ENCODE measurements at places on chromosomes 12 and 14.

DNA sequence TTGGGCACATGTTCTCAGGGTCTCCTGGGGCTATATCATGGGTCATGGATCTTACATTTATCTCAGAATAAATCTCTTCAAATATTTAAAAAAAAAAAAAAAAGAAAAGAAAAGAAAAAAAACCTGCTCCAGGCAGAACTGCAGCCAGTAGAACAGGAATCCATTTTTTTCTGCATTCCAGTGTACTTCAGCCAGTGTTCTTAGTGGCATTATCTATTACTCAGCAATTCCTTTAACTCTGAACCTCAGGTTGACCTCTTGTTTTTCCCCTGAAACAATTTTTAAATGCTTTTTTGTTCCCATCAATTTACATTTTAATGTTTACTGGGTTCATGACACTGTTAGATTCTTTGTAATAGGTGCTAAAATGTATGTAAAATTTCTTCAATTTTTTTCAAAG is 66.7 kb upstream of the STXBP6 start:
- no peak for DNase-seq

GRCh38 chr12:42590330-42590934 is 886 bp upstream of the PRICKLE1 start:
- peak; percentile 11 for DNase-seq

DNA sequence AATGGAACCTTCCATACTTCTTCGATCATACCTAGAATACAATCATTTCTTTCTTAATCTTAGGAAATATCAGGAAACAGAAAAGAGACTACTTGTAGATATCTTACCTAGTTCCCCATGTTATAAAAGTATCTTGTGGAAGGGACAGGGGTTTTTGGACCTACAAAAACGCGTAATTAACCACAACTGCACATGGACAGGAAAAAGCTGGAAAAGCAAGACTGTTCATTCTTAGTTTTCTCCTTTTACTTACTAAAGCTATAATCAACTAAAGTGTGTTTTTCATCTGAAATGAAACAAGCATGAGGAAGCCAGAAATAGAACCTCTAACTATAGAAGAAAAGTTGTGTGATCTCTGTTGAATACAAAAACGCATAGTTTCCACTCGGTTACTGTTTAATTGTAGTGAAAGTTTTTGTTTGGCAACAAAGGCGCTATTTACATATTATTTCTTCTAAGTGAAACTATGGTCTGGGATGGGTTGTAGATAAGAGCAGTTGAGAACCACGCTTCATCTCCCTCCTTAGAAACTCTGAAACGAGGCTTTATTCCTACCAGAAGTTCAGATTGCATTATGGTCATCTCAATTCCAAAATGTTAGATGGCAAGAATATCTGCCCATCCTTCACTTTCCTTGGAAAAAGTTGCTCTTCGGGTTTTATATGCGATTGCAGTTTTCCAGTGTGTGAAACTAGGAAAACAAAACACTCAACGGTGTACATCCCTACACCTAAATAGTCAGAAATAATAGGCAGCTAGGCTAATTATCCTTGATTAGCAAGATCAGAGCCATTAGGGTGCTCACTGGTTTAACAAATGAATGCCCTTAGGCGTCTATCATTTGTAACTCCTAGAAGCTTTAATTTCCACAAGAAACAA is 1.1 kb downstream of the BCAT1 start:
- no peak for DNase-seq

GRCh38 chr12:12442548-12443071 is 85.7 kb downstream of the BORCS5 start:
- no peak for DNase-seq

- DNase-seq = no peak
Observed at GRCh38 chr12:3632754-3633153, 120.2 kb downstream of the CRACR2A start.

GRCh38 chr12:122983789-122984515 is 3.5 kb downstream of the ARL6IP4 start:
- no peak for DNase-seq

GRCh38 chr14:75069121-75069810 is at the start of gene ZC2HC1C:
Gene ZC2HC1C, plus strand, starts transcription at chr14:75069641. Its CDS starts 933 bp downstream, at chr14:75070574.
- peak; percentile 86 for DNase-seq

DNA sequence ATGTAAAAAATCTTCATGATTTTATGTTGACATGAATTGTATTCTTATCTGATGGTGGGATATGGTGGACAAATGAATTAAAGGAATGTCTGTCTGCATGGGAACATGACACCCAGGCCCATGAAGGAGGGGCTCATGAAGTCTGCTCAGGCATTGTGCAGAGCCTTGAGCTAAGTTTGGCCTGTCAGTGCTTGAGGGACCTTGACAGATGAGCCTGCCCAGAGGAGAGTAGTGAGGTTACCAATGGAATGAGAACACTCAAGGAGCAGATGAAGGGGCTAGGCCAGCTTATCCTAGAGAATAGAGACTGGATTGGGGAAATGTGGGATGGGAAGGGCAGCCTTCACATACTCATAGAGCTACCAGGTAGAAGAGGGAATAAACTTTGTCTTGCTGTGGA is 68.8 kb downstream of the TMX1 start:
- no peak for DNase-seq

- no peak for DNase-seq
Observed at GRCh38 chr12:128968668-128969067, 115.4 kb downstream of the GLT1D1 start.

- no peak for DNase-seq
Observed at GRCh38 chr14:29035134-29035533, 268.5 kb downstream of the FOXG1 start.

DNA sequence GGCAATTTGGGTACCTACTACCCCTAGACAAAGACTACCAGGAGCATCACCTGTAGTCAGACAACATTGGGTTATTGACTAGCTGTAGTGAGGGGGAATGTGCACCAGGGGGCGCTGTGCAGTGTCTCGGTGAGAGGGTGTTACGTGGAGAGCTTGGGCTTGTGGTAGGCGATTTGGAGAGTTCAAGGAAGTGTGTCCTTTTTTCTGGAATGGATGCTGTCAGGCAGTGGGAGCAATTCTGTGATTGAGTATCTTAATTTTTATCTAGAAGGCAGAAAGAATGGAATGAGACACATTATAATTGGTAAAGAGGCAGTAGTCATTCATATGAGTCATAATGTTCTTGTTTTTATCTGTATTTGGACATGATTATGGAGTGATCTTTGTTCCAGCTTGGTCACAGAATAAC is 187.7 kb downstream of the GALC start:
- peak; percentile 60 for DNase-seq

DNA sequence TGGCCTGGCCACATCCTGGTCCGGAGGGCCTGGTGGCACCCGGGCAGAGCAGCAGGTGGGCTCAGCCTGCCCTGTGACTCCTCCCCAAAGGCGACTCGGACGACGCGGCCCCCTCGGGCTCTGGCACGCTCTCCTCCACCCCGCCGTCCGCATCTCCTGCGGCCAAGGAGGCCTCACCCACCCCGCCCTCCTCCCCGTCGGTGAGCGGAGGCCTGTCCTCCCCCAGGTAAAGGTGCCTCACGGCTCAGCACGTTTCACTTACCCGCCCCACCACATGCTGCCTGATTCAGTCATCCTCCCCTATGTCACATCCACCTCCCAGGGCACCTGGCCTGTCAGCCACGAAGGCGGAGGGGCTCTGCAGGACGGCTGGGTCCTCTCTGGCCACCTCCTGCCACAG is 6.8 kb upstream of the TEX22 start:
- DNase-seq = no peak

DNA sequence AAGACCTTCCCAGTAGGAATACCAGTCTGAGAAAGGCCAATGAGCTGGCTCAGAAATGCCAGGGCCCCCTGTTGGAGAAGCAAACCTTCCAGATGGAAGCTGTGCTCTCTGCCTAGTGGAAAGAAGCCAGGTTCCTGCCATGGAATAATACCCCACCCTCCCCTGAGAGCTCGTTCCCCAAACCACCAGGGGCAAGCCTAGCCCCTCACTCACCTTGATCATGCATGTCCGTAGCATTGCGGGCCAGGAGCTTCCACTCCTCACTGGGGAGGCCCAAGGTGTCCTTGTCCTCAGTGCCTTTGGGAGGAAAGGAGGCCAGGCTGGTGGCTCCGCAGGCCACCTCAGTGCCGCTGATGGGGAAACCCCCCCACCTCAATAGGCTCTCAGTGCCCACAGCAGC is 20.1 kb downstream of the AHSA1 start:
- DNase-seq = no peak

DNA sequence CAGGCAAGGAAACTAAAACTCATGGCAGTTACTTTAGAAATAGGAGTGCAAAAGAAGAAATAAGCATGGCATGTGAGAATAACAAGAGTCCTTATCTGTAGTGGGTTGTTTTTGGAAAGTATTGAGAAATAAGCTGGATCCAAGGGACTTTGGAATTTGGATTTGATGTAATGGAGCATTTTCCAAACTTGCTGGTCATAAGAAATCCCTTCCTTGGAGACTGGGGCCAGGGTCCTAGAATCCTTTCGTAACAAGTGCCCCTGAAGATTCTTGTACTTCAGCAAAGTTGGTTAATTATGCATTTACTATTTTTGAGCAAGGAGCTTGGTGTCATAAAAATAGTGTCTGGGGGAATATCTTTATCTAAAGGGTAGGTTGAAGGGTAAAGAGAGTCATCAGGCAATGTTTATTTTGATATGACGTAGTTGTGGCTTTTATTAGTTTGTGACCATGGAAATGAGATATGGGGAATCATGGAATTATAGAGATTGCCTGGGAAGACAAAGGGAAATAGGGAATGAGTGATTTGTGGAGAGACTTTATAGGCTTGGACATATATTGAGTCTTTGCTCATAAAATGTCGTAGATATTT is 53.9 kb downstream of the WNK1 start:
- no peak for DNase-seq

GRCh38 chr14:85003805-85004204 is 526.1 kb upstream of the FLRT2 start:
- no peak for DNase-seq

GRCh38 chr12:70645494-70646317 is 8.5 kb upstream of the PTPRB start:
- no peak for DNase-seq

- DNase-seq = no peak
Observed at GRCh38 chr14:77911356-77911755, 111.4 kb downstream of the ADCK1 start.

DNA sequence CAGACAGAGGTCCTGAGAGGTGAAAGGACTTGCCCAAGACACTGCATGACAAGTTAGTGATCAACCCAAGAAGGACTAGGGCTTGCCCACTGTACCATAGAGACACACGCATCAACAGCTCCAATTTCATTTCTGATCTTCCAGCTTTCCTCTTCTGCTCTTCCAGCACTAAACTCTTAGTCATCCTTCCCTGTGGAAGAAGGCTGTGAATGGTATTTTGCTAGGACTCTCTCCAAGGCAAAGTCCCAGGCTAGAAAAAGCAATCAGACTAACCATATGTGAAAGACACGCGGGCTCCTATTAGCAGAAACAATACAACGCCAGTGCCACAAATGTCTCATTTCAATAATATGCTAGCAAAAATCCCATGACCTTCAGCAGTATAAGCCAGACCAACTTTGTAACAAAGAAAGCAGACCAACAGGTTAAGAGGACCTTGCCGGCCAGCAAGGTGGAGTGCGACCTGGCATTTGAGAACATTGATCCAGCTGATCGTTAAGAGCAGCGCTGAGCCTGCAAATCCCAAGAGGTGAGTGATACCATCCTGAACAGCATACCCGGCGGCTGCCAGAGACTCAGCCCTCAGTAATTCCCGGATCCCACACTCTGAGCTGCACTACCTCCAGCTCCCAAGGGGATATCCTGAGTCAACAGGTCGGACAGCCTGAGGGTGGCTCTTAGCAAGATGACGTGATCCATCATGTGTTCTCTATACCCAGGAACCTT is 132.5 kb downstream of the FOXN3 start:
- no peak for DNase-seq

DNA sequence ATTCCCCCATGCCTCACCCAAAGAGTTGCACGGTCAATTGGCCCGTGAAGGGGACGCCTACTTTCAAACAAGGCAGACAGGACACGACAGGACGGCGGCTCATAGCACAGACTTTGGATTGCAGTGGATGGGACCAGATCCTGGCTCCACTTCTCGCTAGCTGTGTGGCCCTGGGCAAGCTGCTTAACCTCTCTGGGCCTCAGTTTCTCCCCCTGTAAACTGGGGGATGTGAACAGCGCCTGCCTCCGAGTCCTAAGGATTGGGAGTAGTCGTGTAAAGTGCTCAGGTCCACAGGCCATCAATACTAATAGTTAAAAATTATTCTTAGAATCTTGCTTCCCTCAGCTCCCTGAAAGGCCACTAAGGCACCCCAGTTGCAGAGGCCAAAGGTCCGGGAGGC is 13.1 kb downstream of the RHOF start:
- no peak for DNase-seq

DNA sequence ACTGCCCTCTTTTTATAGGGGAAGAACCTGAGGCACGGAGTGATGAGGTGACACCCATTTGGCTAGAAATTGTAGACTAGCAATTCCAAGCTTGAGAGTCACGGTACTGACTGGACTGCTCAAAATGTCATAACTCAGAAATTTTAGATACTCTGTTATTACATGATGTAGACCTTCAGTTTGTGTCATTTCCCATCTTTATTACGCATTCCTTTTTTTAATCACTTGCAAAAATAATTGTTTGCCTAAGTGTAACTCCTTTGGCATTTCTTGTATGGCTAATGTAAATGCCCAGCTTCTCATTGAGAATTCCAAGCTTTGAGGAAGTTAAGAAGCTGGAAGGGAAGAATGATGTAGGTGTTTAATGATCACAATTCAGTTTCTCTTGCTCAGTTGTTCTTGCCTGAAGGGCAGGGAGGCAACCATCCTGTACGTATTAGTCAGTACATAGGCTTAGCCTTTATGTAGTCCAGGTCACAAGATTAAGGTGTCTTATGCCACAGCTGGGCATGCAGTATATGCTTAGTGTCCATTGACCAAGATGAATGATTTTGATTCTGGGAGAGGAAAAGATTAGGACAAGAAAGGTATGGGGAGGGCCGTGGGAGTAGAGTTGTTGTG is 68.2 kb upstream of the EVL start:
- DNase-seq = no peak

GRCh38 chr14:96135285-96135684 is 69.4 kb upstream of the BDKRB2 start:
- DNase-seq = no peak

- DNase-seq = no peak
Observed at GRCh38 chr12:77339610-77340009, 274.2 kb upstream of the E2F7 start.

GRCh38 chr12:57611108-57611826 is at the start of gene ARHGEF25:
Gene ARHGEF25, plus strand, starts transcription at chr12:57611435. Its CDS starts 460 bp downstream, at chr12:57611895.
- DNase-seq = peak; percentile 74

GRCh38 chr14:69780092-69780491 is 13.2 kb downstream of the SRSF5 start:
- no peak for DNase-seq
